CD4-positive, alpha-beta memory T cell (primary cell): ENCODE measurements at places on chromosomes 2 and 18.

- H3K27ac ChIP-seq: no peak overlapping the region
- no peak for DNase-seq
- no peak overlapping the region for H3K4me3 ChIP-seq
- H3K27me3 ChIP-seq: no peaks in the 10 kb centered on the region
- H3K36me3 ChIP-seq: no peaks in the 10 kb centered on the region
These were observed 206.2 kb downstream of the RTP5 start for GRCh38 chr2:242075696-242076095.

DNA sequence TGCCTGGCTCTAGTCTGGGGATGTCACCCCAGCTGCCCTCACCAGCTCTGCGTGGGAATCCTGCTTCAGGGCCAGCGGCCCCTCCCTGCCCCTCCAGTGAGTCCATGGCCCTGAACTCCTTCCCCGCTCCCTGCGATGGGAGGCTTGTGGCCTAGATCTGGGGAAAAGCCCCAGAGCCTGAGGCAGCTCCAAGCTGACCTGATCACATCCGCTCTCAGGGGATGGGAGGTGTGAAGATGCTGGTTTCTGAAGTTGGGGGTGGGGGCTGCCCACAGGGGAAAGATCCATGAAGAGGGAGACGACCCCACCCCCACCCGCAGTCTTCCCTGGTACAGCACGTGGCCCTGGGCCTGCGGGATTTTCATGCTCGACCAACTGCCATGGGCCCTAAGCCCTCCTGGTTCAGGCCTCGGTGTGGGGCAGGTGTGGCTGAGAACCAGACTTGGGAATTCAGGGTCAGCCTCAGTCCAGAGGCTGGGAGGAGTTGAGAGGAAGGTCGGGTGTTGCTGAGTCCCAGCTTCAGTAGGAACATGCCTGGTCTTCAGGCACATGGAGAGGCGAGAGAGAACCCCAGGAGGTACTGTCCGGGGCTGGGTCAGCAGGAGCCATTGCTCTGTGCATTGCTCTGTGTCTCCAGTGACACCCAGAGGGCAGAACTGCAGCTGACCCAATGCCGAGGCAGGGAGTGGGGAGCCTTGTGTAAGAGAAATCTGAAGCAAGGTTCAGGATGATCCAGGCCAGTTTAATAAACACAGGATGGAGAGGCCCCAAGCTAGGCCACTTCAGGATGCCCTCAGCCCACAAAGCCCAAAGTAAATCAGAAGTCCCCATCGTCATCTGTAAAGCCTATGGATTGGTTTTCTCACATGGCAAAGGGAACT, 115.1 kb downstream of the CAPN13 start:
- no peaks in the 10 kb centered on the region for H3K27me3 ChIP-seq
- no peak overlapping the region for H3K27ac ChIP-seq
- no peaks in the 10 kb centered on the region for H3K36me3 ChIP-seq
- no peaks in the 10 kb centered on the region for H3K4me1 ChIP-seq

DNA sequence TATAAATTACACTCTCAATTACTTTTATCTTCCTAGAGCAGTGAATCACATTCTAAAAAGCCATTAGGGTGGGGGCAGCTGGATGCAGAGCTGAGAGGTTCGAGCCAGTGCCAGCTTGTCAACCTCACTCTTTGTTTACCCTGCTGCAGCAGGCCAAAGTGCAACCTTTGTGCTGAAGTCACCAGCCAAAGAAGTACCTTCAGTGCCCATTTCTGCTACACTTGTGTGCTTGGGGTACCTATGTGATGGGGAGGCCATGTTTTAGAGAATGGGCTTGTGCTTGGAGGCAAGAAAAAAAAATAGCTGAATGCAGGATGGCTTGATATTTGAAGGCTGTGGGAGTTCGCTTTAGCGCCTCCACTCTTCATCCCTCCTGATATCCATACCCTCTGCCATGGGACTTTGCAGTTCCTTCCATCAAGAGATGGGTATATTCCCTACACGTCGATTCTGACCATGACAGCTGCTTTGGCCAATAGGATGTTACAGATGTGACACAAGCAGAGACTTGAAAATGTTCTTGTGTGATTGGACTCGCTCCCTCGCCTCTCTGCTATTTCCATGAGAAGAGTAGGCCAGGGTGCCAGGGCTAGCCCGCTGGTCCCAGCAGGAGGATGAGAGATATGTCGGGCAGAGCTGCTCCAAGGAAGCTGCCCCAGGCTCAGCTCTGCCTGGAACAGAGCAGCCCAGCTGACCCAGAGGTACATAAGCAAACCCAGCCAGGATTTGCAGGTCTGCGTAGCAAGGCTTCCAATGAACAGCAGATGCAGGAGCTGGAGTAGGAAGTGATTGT, 12.7 kb upstream of the FZD5 start:
- peaks cover 5% of the 10 kb centered on the region for H3K27me3 ChIP-seq
- DNase-seq: no peak

DNA sequence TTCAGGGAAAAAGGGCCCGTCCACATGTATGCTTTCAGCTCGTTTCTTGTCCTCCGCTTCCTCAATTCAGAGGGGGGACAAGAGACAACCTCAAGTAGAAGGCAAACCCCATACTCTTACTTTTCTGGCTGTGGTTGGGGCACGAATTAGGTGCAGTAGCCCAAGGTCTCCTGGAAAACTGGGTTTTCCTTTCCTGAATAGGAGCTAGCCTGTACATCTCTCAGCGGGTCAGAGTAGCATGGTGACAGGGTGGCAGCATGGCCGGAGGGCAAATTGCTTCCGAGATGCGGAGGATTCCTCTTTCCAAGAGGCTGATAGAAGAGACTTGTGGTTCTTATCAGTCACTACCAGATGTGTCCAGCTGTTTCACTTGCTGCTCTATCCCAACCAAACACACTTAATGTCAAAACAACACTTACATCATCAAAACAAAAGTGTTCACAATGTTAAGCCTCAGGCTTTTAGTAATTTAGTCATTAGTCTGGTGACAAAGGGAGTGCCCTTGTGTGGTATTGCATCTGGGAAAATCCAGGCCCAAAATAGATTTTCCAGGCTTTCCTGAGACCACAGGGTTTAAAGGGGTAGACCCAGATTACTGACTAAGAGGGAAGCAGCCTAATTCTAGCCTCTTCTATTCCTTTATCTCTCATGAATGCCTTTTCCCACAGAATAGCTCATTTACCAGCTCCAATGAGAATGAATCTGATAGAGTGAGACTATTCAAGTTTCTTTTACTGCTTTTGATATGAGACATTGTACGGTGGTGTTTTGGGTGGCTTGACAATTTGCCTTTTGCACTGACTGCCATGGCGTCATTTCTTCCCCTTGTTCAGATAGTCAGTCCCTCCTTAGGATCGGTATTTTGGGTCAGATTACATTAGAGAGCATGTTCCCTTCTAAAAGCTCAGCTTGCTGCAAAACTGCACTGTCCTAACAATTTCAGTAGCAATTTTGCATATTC, 162.0 kb downstream of the LTBP1 start:
- no peak for DNase-seq
- no peaks in the 10 kb centered on the region for H3K27me3 ChIP-seq
- no peak overlapping the region for H3K27ac ChIP-seq
- H3K4me3 ChIP-seq: no peak overlapping the region

DNA sequence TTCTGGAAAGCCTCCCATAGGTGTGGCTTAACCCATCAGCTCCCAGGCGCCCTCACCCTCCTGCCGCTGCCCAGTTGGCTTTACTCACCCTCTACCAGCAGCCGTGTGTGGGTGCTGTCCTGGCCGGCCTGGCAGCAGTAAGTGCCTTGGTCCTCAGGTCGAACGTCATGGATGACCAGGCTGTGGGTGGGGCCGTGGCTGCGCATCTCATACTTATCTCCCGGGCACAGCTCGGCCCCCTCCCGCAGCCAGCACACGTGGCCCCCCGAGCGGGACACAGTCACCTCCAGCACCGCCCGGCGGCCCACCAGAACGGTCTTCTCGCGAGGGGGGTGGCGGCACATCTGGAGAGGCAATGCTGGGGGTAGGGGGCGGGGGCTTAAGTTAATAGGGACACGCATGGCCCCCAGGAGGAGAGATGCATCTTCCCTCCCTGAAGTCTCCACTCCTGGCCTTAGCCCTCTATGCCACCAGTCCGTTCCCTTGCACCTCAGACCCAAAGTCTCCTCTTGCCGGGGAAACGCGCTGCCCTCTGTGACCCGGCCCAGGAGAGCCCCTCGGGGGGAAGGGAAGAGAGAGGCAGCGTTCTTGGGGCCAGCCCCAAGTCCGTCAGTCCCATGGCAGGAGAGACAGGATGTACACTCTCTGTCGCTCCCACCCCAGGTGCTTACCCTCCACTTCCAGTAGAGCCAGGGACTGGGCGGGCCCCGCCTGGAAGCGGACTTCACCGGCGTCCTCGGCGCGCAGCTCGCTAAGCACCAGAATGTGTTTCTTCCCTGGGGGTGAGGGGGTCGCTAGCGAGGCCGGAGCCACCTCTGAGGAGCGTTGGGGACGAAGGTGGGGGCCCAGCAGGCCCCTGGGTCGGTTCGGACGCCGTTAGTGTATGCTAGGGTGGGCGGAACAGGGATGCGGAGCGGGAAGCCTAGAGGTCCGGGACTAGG, 7.9 kb downstream of the TMEM198 start:
- DNase-seq: peak; percentile 28
- H3K27ac ChIP-seq: no peak overlapping the region
- H3K36me3 ChIP-seq: no peaks in the 10 kb centered on the region
- peaks cover 11% of the 10 kb centered on the region for H3K27me3 ChIP-seq
- H3K4me1 ChIP-seq: peaks cover 18% of the 10 kb centered on the region
- H3K4me3 ChIP-seq: peak overlapping the region; percentile 11

DNA sequence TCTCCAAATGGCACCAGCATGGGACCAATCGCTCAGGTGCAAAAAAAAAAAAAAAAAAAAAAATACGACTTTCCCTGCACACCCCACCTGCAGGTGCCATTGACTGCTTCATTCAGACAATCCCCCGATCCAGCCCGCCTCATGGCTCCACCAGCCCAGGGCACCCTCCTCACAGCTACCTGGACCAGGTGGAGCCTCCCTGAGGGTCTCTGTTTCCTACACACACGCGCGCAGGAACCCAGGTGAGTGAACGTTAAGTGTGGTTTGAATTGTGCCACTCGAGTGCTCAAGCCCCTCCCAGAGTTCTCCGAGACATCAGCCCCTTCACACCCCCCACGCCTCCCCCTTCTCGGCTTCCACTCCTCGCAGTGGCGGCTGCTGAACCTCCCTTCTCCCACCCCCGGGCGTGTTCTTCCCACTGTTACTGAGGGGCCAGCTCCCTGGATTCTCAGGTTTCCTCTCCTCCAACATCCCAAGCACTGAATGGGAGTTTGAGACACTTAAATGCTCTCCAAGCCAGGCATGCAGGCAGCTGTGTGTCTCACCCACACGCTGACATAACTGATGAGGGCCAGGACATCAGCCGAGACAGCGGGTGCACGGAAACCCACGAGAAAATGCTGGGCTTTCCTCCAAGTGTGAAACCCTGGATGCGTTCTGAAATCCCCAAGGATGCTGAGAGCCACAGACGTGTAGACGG, 88.8 kb upstream of the SNTG2 start:
- H3K36me3 ChIP-seq: no peaks in the 10 kb centered on the region
- H3K4me3 ChIP-seq: no peak overlapping the region
- no peaks in the 10 kb centered on the region for H3K27me3 ChIP-seq

DNA sequence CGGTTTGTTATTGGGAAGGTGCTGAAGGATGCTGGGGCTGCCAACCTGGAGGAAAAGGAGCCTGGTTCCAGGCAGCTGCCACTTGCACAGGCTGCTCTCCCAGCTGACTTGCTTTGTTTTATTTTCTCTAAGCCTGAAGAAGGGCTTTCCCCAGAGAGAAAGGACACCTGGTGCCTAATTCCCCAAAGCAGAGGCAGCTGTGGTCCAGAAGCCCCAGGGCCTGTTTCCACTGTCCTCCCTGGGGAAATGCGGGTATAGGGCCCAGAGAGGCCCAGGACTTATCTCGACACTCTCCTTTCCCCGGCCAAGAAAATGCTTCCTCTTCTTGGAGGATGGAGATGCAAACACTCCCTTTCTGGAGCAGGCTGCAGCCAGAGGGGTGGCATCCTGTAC, 30.1 kb downstream of the INO80C start:
- no peaks in the 10 kb centered on the region for H3K36me3 ChIP-seq
- DNase-seq: no peak
- no peak overlapping the region for H3K4me3 ChIP-seq
- no peaks in the 10 kb centered on the region for H3K4me1 ChIP-seq
- H3K27ac ChIP-seq: no peak overlapping the region
- H3K27me3 ChIP-seq: no peaks in the 10 kb centered on the region

DNA sequence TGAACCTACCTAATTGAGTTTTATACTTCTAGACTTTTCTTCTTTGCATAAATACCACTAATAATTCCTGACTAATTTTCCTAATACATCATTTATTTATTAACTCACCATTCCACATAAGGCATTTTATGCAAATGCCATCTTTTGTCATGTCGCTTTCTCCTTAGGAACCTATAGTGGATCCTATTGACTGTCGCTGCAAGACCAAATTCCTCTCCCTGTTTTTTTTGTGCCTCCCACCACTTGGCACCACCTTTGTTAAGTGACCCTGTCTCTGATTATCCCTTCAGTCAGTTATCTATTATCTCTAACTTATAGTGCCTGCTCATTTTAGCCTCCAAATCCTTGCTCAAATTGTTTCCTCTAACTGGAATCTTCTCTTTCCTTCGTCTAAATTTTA, 19.5 kb downstream of the UNC80 start:
- H3K4me1 ChIP-seq: peaks cover 11% of the 10 kb centered on the region
- H3K4me3 ChIP-seq: no peak overlapping the region
- no peaks in the 10 kb centered on the region for H3K36me3 ChIP-seq
- no peak overlapping the region for H3K27ac ChIP-seq
- H3K27me3 ChIP-seq: no peaks in the 10 kb centered on the region

- H3K4me1 ChIP-seq: no peaks in the 10 kb centered on the region
- H3K36me3 ChIP-seq: no peaks in the 10 kb centered on the region
- DNase-seq: no peak
- H3K4me3 ChIP-seq: no peak overlapping the region
- H3K27me3 ChIP-seq: no peaks in the 10 kb centered on the region
These were observed 74.4 kb downstream of the KIAA1328 start for GRCh38 chr18:36903215-36903928.

DNA sequence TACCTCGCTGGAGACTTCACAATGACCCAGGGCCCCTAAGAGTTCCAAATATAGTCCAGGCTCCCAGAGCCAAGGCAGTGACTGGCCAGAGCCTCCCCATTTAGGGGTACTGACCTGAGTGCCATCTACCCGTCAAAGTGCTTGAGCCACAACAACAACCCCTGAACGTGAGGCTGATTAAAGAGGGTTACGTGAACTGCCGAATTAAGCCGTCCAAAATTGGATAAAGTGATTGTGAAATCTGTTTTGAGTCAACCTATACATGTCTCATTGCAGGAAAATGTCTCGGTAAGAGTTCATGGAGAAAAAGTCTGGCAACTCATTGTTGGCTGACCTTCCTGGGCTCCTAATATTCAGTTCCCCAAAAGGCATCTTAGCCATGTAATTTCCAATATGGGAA, 116.3 kb downstream of the TTC32 start:
- H3K4me1 ChIP-seq: no peaks in the 10 kb centered on the region
- H3K4me3 ChIP-seq: no peak overlapping the region
- no peak overlapping the region for H3K27ac ChIP-seq
- H3K36me3 ChIP-seq: no peaks in the 10 kb centered on the region
- DNase-seq: no peak

- no peaks in the 10 kb centered on the region for H3K4me1 ChIP-seq
- no peak for DNase-seq
- H3K4me3 ChIP-seq: no peak overlapping the region
These were observed 86.0 kb upstream of the TMEM247 start for GRCh38 chr2:46393347-46393820.

- no peak overlapping the region for H3K4me3 ChIP-seq
- no peak for DNase-seq
- no peaks in the 10 kb centered on the region for H3K36me3 ChIP-seq
- H3K4me1 ChIP-seq: peaks cover 8% of the 10 kb centered on the region
- H3K27me3 ChIP-seq: no peaks in the 10 kb centered on the region
These were observed 430.4 kb upstream of the TRIB2 start for GRCh38 chr2:12286347-12286746.

- H3K27ac ChIP-seq: no peak overlapping the region
- H3K27me3 ChIP-seq: no peaks in the 10 kb centered on the region
- H3K36me3 ChIP-seq: no peaks in the 10 kb centered on the region
- no peak overlapping the region for H3K4me3 ChIP-seq
- peaks cover 23% of the 10 kb centered on the region for H3K4me1 ChIP-seq
- DNase-seq: no peak
These were observed 19.4 kb downstream of the TEX44 start for GRCh38 chr2:231612109-231612455.
